HL-60 (cell line): ENCODE measurements at places on chromosomes 13 and 19.
A peak's percentile ranks its signal among the peaks of the same experiment; 100 is the strongest.

- DNase-seq = peak; percentile 80
These were observed 1.5 kb downstream of the RGCC start for GRCh38 chr13:41458761-41459431.

DNA sequence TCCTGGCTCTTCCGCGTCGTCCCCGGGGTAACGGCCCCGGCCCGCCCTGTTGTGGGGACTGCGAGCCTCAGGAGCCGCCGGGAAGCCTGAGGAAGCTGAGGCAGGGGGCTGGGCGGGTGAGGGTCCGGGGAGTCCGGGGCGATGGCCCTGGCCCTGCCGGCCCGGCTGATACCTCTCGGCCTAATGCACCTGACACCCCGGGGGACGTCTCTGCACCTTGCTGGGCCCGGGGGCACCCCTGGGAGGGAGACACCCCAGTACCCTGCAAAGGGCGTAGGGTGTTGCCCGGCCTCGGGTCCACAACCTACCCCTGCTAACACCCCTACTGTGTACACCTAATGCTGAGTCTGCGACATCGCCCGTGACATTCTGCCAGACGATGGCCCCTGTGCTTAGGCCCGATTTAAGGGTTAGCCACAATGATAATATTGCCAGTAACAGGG, 410 bp downstream of the PIN1 start:
- no peak for DNase-seq

DNA sequence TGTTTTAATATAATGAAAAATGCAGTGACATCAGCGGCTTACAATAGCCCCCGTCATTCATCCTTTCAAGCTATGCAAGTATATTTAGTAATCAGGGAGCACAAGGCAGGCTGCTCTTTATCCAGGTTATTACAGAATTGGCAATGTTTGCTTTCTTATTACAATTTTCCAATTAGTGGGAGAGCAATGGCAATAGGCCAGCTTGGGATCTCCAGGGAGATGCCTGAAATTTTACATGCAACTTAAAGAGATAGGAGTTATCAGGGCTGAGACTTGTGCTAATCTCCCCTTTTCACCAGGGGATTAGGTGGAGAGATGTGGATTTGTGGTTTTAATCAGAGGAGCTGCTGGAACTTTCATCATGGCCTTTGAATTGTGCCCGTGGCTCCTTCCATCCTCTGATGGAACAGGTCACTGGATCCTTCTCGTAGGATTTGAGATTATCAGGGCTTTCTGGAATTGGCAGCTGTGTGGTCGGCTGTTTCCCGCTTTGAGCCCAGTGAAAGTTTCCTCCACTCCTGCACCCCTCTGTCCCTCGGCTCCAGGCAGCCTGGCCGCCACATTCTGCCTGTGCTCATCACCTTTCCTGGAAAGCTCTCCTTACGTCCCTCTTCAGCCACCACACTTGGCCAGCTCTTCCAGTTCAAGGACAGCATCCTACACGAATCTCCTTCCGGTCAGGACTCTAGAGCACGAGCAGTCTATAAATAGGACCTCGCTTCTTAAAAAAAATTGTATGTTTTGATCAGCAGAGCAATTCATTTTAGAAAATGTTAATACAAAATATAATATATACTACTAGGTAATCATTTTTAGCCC, 47.0 kb downstream of the CBY2 start:
- no peak for DNase-seq

- peak; percentile 61 for DNase-seq
These were observed 437 bp downstream of the SMARCA4 start for GRCh38 chr19:10961073-10961860.

- no peak for DNase-seq
These were observed 98.2 kb downstream of the OLFM4 start for GRCh38 chr13:53126841-53127245.

DNA sequence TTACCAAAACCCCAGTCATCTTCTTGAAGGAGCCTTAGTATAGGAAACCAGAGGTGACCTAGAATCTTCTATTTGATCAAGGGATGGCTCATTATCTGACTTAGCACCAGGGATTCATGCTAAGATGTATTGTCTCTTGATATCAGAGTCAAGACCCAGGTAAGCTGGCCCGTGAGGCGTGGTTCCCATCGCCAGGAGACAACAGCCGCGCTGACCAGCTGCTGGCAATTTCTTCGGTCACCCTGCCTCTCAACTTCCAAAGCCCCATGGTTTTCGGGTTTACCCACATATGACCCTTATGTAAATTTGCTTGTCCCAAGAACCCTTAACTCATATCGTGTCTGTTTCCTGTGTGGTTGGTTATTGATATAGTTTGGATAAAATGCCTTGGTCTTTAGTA, 77.7 kb upstream of the VSTM2B start:
- DNase-seq = no peak

- DNase-seq = peak; percentile 66
These were observed 1.7 kb downstream of the PROSER1 start for GRCh38 chr13:39036212-39036611.

GRCh38 chr13:94433055-94433961, 46.2 kb downstream of the DCT start:
- peak; percentile 30 for DNase-seq

DNA sequence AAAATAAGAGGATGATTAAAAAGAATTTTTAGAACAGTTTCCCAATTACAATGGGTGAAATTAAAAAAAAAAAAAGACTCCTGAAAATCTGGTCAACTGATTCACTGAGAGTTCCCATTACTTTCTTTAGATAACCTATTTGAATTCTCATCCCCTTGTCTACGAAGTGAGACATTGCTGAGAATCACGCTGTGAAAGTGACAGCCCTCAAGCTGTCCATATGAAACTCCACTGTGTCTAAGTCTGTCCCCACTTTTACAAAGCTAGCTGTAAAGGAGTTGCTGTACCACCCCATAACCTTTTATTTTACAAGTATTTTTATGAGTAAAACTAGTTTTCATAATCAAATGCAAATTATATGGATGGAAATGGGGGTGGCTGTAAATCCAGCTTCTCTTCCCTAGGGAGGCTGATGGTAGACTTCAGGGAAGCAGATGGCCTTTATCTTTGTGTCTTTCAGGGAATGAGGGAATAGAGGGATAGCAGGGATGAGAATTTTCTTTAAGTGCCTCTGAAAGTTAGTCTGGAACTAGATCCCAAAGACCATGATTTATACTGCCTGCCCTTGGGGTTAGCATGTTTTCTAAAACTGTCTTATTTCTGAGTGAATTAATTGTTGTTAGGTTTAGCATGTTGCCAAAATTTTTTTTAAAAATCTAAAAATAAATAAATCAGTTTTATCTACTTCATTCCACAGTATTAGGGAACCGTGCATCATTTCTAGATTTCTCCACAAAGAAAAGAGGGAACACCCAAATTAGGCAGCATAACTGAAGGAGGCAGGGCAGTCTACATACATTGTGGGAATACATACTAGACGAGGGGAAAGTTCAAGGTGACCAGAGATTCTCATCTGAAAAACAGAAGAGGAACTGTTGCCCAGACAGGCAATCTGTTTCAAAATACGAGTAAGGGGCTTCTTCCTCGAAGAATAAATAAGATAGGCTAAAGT, 1219.1 kb downstream of the UQCRFS1 start:
- DNase-seq = no peak

DNA sequence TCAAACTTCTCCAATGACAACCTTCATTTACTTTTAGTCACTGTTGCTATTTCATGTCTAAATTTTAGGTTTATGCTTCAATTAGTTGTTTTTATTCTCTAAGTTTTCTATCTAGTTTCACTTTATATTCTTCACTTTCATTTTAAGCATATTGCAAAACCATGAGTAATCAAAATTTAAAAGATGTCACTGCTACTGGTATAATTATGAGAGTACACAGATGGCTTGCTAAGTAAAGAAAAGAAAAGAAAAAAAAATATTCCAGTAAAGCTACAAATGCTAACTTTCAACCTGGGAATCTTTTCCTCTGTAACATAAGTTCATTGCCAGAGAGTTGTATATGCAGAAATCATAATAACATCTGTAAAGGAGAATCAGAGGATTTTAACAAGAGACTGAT, 1624.7 kb downstream of the PCDH9 start:
- DNase-seq = no peak

GRCh38 chr13:49936968-49937273, 781 bp upstream of the SPRYD7 start:
- no peak for DNase-seq

GRCh38 chr19:595326-596262, 5.9 kb downstream of the HCN2 start:
- DNase-seq = no peak
